AG09309 (cell line): ENCODE measurements at places on chromosomes 7 and 10.

DNA sequence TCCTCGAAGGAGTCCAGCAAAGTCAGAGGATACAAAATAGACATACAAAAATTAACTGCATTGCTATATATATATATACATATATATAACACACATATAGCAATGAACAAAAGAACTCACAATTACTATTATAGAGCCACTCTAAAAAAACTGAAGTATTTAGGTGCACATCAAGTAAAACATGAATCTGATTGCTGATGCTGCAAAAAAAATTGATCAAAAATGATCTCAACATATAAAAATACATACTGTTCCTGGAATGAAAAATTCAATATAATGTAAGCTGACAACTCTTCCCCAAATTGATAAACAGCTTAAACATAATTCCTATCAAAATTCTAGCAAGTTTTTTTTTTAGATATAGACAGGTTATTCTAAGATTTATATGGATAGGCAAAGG is 126.8 kb downstream of the ALOX5 start:
- DNase-seq: no peak

DNA sequence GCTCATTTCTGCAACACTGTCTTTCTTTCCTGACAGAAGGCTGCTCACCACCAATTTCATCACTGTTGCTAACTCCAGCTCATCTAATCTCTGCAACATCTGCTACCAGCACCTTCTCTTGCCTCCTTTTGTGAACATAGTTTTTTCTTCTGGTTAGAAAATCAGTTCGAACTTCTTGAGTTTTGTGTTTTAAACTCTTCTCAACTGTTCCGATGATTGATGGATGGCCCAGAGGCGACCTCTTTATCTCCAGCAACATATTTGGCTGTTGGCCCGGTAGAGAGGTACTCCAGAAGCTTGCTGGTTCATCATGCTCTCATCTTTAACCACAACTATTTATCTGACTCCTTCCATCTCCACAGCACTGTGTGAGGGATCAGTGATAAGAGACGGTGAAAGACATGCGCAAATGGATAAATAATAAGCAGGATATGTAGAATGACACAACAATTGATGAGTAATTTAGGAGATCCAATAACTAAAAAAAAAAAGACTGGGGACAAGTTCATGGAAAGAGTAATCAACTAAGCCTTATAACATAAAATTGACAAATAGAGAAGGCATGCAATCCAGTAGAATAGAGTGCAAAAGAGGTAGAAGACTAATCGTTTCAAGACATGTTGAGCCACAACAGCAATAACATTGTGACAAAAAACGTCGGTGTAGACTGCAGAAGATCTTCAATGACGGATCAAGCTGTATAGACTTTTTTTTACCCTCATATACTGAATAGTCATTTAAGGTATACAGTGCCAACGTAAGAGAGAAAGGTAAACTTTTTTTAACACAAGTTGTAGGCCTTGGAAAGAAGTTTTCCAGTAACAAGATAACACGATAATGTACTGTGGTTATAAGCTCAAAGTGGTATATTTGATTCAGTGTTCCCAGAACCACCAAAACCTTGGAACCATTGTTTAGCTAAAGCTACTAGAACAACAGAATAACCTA is 152.2 kb downstream of the CRPPA start:
- no peak for DNase-seq

DNA sequence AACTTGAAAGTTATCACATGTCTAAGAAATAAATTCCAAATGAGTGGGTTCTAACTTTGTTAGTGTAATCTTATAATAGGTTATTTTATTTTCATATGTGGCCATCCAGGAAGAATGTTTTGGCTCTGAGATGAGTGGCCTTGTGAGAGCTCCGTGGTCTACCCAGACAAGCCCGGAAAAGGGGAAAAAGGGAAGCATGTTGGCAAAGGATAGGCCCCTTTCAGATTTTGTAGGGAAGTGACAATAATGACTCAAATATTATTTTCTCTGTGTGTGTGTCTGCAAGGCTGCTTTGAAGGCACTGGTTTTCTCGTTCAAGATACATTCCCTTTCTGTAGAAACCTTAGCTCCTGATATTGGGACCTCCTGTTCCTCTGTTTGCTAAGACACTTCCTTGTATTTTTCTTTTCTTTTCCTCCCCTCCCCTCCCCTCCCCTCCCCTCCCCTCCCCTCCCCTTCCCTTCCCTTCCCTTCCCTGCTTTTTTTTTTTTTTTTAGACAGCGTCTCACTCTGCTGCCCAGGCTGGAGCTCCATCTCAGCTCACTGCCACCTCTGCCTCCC is 240.8 kb downstream of the LRMDA start:
- DNase-seq: no peak

DNA sequence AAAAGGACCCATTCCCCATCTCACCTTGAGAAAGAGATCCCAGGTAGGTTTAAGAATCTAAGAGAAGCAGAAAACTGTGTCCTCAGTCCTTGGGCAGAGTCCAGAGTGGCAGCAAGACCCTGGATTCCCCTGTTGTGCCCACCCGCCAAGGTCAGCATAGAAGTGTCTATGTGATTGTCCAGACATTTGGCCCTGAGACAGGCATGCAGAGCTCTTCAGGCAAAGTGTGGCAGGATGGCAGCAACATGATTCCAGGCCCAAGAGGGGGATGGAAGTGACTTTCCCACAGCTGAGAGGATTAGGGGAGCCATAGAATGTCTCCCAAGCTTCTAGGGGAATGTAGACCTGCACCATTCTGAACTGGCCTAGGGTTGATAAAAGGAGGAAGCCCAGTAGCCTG is 39.1 kb upstream of the OPALIN start:
- no peak for DNase-seq

DNA sequence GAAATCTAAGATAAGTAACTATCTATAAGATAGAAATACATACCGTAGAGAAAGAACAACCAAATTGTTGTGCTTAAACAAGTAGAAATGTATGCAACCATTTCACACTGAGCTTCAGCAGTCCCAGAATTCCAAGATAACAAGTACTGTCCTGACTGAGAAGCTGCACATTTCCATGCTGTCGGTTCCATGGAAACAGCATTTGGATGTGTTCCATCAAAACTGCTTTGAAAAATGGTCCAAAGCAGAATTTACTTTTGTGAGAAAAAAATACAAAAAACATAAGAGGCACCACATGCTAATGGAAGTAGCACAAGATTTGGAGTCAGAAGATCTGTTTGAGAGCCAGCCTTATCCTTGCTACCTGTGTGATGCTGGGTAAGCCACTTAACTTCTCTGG is 92.6 kb downstream of the MTERF1 start:
- no peak for DNase-seq

- DNase-seq: no peak
Observed at GRCh38 chr7:20797462-20798080, 10.9 kb upstream of the SP8 start.

DNA sequence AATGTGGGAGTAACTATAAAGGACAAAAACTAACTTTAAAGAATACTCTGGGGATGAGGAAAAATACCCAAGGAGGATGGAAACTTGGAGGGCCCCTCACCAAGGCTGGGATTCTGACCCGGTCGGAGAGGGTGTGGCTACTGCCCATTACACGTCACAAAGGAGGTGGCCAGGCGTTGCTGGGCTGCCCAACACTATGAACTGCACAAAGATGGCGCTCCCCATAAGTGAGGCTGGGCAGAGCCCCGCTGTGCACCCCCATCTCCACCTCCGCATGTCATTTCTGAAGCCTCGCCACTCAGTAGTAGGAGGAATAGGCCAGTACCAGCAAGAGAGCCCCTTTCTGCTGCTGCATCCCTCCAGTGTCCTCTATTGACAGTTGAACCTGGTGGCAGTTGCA is 290.1 kb upstream of the ZNF32 start:
- DNase-seq: no peak

- DNase-seq: no peak
Observed at GRCh38 chr7:21149809-21150208, 278.1 kb upstream of the SP4 start.

DNA sequence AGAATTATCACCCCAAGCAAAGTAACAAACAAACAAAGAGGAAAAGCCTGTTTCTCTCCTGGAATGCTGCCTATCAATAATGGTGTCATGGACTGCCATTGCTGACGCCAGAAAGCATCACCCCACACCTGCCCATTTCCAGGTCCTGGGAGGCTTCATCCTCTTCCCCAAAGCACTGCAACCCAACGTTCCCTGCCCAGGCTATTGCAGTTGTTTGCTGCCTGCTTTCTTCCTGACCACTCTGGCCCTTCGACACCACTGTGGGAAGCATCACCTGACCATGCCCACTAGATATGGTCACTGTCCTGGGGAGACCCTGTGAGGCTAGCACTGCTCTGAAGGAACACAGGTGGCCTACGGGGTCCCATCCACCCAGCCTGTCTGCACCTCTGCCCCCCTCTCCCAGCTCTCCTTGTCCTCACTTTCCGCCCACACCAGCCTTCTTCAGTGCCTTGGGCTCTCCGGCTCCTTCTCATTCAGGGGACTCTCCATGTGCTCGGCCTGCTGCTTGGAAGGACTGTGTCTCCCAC is 439.6 kb downstream of the GLRX3 start:
- no peak for DNase-seq
